Peyer's patch (tissue), 4 donors: ENCODE measurements at places on chromosomes 5 and 9. TPM values are rescaled to one million over a fixed set of nuclear protein-coding genes. Genes with fewer than 3 reads are reported as not detected.

GRCh38 chr9:135647884-135648283, 8.5 kb upstream of the GLT6D1 start:
- no peaks in the 10 kb centered on the region for H3K27me3 ChIP-seq
- DNase-seq = no peak
- no peaks in the 10 kb centered on the region for H3K36me3 ChIP-seq

DNA sequence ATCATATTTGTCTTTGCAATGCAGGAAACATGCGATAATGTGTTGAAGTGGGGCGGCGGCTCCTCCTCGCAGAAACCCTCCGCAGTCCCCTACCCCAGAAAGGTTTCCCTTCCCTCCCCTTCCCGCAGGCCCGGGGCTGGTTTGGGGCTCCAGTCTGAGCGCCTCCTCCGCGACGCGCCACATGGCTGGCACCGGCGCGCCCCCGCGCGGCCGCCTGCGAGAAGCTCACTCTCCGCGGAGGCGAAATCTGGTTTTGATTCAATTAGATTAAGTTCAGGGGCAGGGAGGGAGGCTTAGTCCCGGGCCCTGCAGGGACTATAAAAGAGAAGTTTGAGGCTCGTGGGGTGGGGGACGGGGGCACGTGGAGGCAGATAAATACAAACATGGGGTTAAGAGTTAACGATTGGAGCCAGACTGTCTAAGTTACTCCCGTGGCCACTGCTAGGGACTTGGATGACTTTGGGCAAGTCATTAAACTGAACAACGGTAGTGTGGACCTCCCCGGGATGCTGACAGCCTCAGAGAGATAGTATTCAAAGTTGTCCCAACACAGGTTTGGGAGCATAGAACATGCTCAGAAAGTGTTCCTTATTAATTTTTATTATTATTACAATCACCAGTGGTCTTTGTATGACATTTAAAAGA, 69.4 kb downstream of the MSX2 start:
- no peaks in the 10 kb centered on the region for H3K36me3 ChIP-seq
- no peaks in the 10 kb centered on the region for H3K4me1 ChIP-seq
- DNase-seq = no peak
- H3K4me3 ChIP-seq = no peak overlapping the region
- no peaks in the 10 kb centered on the region for H3K27me3 ChIP-seq
- no peak overlapping the region for H3K27ac ChIP-seq

DNA sequence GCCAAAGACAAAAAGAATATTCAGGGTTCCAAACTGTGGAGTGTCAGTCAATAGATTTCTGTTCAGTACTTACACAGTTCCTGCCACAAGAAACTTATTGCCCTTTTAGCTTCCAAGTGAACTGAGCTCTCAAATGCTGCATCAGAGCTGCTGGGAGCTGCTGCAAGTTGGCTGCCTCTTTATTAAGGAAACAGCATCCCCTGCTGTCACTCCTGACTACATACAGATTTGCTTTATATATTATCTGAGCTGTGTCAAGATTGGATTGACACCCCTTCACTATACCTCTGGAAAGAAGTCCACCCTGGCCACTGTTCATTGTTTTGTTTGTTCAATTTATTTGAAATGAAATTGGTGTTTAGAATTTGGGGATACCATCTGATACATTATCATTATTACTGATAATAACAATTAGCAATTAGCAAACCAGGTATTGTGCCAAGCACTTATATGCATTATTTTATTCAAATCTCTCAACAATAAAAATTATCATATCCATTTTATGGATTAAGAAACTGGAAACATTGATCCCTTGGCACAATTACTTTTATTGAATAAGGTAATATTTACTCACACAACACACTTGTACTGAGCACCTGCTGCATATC, 16.4 kb upstream of the C5orf58 start:
- H3K36me3 ChIP-seq = no peaks in the 10 kb centered on the region
- H3K4me3 ChIP-seq = no peak overlapping the region
- H3K27me3 ChIP-seq = no peaks in the 10 kb centered on the region
- H3K4me1 ChIP-seq = no peaks in the 10 kb centered on the region
- H3K27ac ChIP-seq = no peak overlapping the region

- no peaks in the 10 kb centered on the region for H3K27me3 ChIP-seq
- DNase-seq = no peak
- H3K4me1 ChIP-seq = no peaks in the 10 kb centered on the region
- H3K27ac ChIP-seq = no peak overlapping the region
- H3K36me3 ChIP-seq = no peaks in the 10 kb centered on the region
Observed at GRCh38 chr5:42640835-42641234, 115.8 kb upstream of the CCDC152 start.

- no peak overlapping the region for H3K4me3 ChIP-seq
- no peak for DNase-seq
- H3K4me1 ChIP-seq = no peaks in the 10 kb centered on the region
- no peaks in the 10 kb centered on the region for H3K36me3 ChIP-seq
Observed at GRCh38 chr5:75571547-75571946, 39.7 kb upstream of the ANKDD1B start.

DNA sequence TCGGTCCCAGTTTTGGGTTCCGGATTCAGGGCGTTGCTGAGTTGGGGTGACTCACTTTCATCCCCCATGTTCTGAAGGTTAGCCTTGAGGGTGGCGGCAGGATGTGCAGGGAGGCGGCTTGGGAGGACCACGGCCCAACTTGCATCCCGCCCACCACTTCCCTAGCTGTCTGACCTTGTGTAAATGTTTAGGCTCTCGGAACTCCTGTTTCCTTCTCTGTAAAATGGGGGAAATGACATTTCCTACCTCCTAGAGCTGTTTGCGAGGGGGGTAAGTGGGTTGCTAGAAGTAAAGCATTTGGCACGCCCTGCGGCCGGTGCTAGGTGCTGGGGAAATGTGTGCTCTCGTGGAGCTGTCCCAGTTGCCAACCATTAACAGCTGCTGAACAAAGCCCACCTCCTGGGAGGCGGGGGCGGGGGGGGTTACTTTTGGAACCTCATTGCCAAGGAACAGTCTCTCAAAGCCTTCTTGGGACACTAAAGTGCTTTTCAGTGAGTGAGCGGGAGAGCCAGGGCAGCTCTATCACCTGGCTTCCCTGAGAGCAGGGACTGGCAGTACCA, 27.5 kb downstream of the PTGES2 start:
- no peaks in the 10 kb centered on the region for H3K36me3 ChIP-seq
- H3K4me3 ChIP-seq = peak overlapping the region; percentile 57
- peak overlapping the region; percentile 92 for H3K27ac ChIP-seq

DNA sequence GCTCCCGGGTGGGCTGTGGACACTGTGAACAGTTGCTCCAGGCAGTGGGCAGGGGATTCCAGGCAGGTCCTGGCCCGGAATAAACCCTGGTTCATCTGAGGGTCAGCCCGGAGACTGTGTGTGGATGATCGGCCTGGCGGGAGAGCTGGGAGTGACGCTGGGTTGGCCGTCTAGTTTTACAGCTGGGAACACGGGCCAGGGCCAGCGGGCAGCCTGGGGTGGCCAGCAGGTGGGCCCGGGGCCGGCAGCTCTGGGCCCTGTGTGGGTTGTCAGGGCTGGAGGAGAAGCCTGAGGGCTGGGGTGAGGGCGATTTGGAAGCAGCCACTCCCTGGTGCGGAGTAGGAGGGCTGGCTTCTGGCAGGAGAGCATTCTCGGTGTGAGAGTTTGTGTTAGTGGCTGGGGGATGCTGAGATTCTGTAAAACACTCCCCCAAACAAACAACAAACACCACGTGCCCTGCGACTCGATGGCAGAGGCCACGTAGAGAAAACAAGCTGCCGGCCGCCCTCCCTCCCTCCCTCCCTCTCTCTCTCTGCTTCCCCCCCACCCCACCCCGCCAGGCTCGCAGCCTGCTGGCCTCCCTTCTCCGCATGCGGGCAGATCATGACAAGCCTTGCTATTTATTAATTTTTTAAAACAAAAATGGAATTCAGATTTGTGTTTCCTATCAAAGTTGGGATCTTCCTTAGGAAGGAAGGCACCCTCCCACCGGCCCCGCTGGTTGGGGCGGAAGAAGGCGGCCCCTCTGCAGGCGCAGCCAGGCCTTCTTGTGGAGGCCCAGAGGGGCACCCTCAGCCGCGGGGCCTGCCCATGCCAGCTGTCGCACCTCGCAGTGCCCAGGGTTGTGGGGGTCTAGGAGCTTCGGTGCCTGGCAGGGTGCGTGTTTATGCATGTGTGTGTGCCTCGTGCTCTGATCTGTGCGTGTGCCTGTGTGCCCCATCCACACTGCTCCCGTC, 49.5 kb downstream of the RXRA start:
- H3K4me3 ChIP-seq = no peak overlapping the region
- H3K27me3 ChIP-seq = no peaks in the 10 kb centered on the region
- H3K4me1 ChIP-seq = peaks cover 29% of the 10 kb centered on the region
- peaks cover 4% of the 10 kb centered on the region for H3K36me3 ChIP-seq
- DNase-seq = no peak

GRCh38 chr5:133746834-133747233, 134.5 kb upstream of the FSTL4 start:
- H3K27ac ChIP-seq = no peak overlapping the region

- no peaks in the 10 kb centered on the region for H3K27me3 ChIP-seq
- no peaks in the 10 kb centered on the region for H3K36me3 ChIP-seq
- no peak overlapping the region for H3K4me3 ChIP-seq
- DNase-seq = no peak
Observed at GRCh38 chr9:100229136-100229535, 123.6 kb downstream of the TEX10 start.

DNA sequence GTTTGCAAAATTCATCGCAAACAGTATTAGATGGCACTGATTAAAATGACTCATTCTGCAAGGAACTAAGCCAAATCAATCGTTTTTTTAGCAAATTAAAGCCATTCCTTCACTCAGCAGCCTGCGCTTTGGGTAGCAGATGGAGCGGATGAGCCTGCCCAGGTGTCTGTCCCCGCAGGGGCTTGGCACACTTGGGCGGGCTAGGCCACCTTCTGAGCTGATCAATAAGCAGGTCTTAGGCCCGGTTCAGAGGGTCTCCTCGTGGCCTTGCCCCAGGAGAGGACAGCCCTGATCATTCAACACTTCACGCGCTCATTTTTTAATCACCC, 78.0 kb upstream of the FCN1 start:
- H3K27me3 ChIP-seq = no peaks in the 10 kb centered on the region
- no peaks in the 10 kb centered on the region for H3K36me3 ChIP-seq
- DNase-seq = no peak
- no peaks in the 10 kb centered on the region for H3K4me1 ChIP-seq

GRCh38 chr9:6433410-6433809, 20.4 kb downstream of the UHRF2 start:
- H3K27me3 ChIP-seq = no peaks in the 10 kb centered on the region
- H3K27ac ChIP-seq = no peak overlapping the region
- H3K4me1 ChIP-seq = no peaks in the 10 kb centered on the region
- no peak for DNase-seq
- no peak overlapping the region for H3K4me3 ChIP-seq

GRCh38 chr5:16178745-16179372, 732 bp downstream of the MARCHF11 start:
- no peaks in the 10 kb centered on the region for H3K36me3 ChIP-seq
- no peak overlapping the region for H3K4me3 ChIP-seq
- H3K27ac ChIP-seq = no peak overlapping the region

DNA sequence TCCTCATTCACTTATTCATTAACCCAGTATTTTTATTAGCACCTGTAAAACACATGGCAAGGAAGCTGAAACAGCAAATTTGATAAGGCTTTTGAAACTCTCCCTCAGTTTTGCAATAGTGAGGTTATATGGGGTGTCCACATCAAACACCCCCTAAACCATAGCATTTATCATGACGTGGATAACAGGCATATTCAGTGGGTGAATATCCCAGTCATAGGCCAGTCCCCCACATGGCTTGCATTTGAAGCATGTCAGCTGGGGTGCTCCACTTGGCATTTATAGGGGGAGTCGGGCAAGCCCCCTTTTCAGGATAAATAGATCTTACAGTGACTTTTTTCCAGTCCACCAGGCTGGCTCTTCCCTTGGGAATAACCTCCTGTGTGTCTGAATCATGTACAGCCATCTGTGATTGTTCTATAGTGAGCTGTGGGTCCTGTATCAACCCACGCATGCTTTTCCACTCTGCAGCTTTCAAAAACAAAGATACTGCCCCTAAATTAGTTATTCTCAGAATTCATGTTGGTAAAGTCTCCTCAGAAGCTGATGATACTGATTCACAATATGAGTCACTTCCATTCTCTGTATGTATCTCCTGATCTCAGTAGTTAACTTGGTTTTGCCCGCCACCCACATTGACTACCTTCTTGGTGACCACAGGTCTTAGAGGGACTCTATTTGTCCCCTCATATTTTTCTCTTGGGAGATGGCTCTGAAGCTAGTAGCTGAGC, 84.4 kb upstream of the SPIN1 start:
- H3K27ac ChIP-seq = no peak overlapping the region
- H3K36me3 ChIP-seq = no peaks in the 10 kb centered on the region
- no peaks in the 10 kb centered on the region for H3K4me1 ChIP-seq
- DNase-seq = no peak

- no peak for DNase-seq
- no peak overlapping the region for H3K27ac ChIP-seq
- H3K27me3 ChIP-seq = no peaks in the 10 kb centered on the region
- no peaks in the 10 kb centered on the region for H3K36me3 ChIP-seq
Observed at GRCh38 chr5:124581738-124582560, 164.5 kb downstream of the ZNF608 start.

DNA sequence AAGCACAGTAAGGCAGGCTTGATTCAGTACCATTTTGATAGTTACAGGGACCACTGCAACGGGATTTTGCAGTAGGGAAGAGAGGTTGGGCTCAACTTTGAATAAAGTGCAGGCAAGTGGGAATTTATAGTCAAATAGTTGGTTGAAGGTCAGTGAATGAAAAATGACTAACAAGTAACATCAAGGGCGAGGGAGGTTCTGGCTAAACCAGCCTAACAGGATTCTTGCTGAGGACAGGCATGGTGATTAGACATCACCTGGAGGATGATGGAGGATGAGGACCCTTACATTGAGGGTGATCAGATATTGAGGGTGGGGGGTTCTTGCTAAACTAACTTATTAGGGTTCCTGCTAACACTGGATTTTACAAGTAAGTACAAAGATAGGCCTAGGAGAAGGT, 66.1 kb upstream of the SMC5 start:
- H3K36me3 ChIP-seq = peaks cover 9% of the 10 kb centered on the region
- H3K4me3 ChIP-seq = no peak overlapping the region
- no peaks in the 10 kb centered on the region for H3K27me3 ChIP-seq
- no peak overlapping the region for H3K27ac ChIP-seq
- H3K4me1 ChIP-seq = no peaks in the 10 kb centered on the region

Gene IFNA21
- not detected for total RNA-seq

Gene TRPM6
- total RNA-seq = 25.1 TPM

Gene TPM2
- total RNA-seq = 167 TPM

Gene PCDHA3
- 0.27 TPM for total RNA-seq

Gene SPINK1
- 133 TPM for total RNA-seq

Gene INSL4
- not detected for total RNA-seq

Gene CCL28
- total RNA-seq = 22.3 TPM

Gene IFNA10
- total RNA-seq = not detected

Gene CERCAM
- total RNA-seq = 16.5 TPM

Gene FAM153A
- 3.3 TPM for total RNA-seq

Gene KIF24
- 5.2 TPM for total RNA-seq
